ENCODE measurements at places on chromosomes 4 and X.

- peaks cover 77% of the 10 kb centered on the region for H3K36me3 ChIP-seq
- DNase-seq: peak; percentile 47
- H3K27me3 ChIP-seq: no peaks in the 10 kb centered on the region
- H3K4me3 ChIP-seq: no peak overlapping the region
Measured at GRCh38 chrX:119784747-119785446, 6.5 kb downstream of the RPL39 start.

DNA sequence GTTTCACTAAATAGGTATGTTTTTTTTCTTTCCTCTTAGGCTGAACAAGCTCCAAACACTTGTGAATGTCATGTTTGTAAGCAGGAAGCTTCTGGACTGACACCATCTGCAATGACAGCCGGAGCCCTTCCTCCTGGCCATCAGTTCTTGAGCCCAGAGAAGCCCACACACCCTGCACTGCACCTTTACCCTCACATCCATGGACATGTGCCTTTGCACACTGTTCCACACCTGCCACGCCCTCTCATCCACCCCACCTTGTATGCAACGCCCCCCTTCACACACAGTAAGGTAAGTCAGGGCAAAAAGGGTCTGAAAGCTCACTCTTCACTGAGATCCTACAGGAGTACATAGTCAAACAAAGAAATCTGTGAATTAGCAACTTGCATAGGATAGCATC is 84.1 kb downstream of the TNIP2 start:
- H3K36me3 ChIP-seq: peaks cover 83% of the 10 kb centered on the region
- DNase-seq: no peak

- no peak for DNase-seq
- no peaks in the 10 kb centered on the region for H3K27me3 ChIP-seq
- no peaks in the 10 kb centered on the region for H3K36me3 ChIP-seq
- H3K4me3 ChIP-seq: no peak overlapping the region
Measured at GRCh38 chr4:73919691-73920090, 50.5 kb downstream of the CXCL1 start.

DNA sequence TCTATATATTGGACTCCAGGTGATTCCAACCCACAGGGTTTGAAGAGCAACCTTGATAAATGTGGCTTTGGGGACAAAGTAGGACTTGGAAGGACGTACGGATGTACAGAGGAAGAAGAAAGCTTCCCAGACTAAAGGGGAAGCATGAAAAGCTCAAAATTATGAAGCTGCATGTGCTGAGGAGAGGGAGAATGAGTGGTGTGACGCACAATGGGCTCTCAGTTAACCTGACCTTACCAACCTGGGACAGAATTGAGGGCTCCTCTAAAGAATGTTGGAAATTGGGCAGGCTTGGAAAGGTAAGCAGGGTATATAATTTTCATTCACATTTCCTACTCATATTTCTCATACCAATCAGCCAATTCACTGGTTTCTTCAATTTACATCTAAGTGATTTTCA is 10.5 kb upstream of the TIGD2 start:
- no peak for DNase-seq
- H3K36me3 ChIP-seq: no peaks in the 10 kb centered on the region
- H3K4me3 ChIP-seq: no peak overlapping the region
- H3K4me1 ChIP-seq: no peaks in the 10 kb centered on the region
- no peak overlapping the region for H3K27ac ChIP-seq
- H3K27me3 ChIP-seq: no peaks in the 10 kb centered on the region

DNA sequence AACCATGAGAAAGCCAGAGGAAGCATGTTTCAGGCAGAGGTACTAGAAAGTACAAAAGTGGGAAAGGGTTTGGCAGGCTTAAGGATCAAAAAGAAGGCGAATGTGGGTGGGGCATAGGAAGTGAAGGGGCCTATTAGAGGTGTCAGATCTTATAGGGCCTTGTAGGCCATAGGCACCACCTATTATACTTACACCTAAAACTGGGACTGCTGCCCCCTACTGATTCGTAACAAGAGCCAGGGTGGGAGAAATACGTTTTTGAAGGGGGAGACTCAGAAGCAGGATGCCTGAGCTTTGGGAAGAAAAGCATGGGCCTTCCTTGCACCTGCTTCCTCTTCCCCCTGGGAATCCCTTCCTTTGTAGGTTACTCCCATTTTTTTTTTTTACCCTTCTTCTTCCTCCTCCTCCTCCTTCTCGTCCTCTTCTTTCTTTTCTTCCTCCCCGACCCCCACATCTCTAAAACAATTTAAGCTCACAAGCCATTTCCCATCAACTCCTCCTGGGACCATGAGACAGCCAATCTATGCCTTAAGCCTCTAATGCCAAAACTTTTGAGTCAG is 40.7 kb upstream of the GPC3 start:
- H3K4me1 ChIP-seq: no peaks in the 10 kb centered on the region
- no peak overlapping the region for H3K27ac ChIP-seq
- no peaks in the 10 kb centered on the region for H3K36me3 ChIP-seq
- H3K4me3 ChIP-seq: no peak overlapping the region
- DNase-seq: no peak

GRCh38 chr4:3706111-3706511 is 60.1 kb upstream of the ADRA2C start:
- H3K27ac ChIP-seq: no peak overlapping the region
- peaks cover 48% of the 10 kb centered on the region for H3K27me3 ChIP-seq

DNA sequence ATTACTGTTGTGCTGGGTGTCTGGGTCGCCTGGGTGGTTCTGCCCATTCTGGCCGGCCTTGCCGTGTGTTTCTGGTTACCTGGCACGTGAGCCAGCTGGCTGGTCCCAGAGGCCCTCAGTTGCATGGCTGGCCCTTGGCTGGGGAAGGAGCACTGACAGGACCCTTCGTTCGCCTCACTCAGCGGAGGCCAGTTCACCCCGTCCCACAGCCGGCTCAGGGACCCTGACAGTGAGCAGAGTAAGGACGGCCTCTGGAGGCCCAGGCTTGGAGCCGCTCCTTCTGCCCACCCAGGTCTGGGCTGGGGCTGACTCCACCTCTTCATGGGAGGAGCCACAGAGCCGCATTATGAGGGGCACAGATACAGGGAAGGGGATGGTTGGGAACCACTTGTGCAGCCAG is 20.3 kb upstream of the HGFAC start:
- H3K27ac ChIP-seq: no peak overlapping the region
- no peaks in the 10 kb centered on the region for H3K27me3 ChIP-seq
- H3K4me3 ChIP-seq: no peak overlapping the region
- peaks cover 67% of the 10 kb centered on the region for H3K36me3 ChIP-seq
- no peaks in the 10 kb centered on the region for H3K4me1 ChIP-seq

GRCh38 chrX:49230500-49231232 is 2.5 kb downstream of the CACNA1F start:
- DNase-seq: no peak
- H3K4me3 ChIP-seq: no peak overlapping the region

GRCh38 chr4:23539969-23540569 is 349.8 kb downstream of the PPARGC1A start:
- H3K4me1 ChIP-seq: no peaks in the 10 kb centered on the region
- no peaks in the 10 kb centered on the region for H3K27me3 ChIP-seq
- no peak overlapping the region for H3K27ac ChIP-seq
- no peaks in the 10 kb centered on the region for H3K36me3 ChIP-seq
- no peak overlapping the region for H3K4me3 ChIP-seq
- DNase-seq: no peak

DNA sequence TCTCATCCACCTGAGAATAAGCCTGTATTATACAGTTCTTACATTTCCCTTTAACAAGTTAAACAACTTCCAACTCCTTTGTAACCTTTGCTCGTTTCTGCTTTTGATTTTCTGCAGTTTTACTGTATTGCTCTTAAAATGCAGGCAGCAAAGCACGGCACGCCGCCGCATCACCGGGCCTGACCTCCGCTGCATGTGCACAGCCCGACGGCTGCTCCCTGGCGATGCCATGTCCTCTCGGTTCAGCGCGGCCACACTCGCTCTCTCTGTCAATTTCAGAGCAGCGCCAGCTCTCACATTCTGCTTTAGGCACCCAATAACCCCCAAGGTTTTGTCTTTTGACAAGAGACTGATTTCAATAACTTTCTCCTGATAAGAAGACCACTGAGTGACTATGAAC is 60.3 kb downstream of the DCTD start:
- H3K4me3 ChIP-seq: no peak overlapping the region
- no peaks in the 10 kb centered on the region for H3K36me3 ChIP-seq
- no peaks in the 10 kb centered on the region for H3K27me3 ChIP-seq
- no peak for DNase-seq
- H3K4me1 ChIP-seq: no peaks in the 10 kb centered on the region

DNA sequence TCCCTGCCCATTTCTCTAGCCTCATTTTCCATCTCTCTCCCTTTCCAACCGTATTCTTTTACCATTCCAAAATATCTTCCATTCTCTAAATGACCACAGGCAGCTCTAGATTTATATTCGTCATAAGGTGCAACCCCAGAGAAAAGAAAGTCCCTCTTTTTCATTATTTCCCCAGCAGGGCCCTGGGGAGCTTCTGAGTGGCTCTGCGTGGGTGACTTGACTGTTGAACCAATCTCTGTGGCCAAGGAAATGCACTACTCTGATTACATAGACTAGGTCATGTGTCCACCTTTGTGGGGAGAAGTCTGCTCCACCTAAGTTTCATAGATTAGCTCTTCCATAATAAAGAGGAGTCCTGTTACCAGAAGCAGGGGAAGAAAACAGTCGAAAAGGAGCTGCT is 51.4 kb downstream of the ATOH1 start:
- no peaks in the 10 kb centered on the region for H3K27me3 ChIP-seq
- H3K36me3 ChIP-seq: no peaks in the 10 kb centered on the region
- H3K27ac ChIP-seq: no peak overlapping the region
- no peak for DNase-seq
- H3K4me1 ChIP-seq: no peaks in the 10 kb centered on the region
- no peak overlapping the region for H3K4me3 ChIP-seq

DNA sequence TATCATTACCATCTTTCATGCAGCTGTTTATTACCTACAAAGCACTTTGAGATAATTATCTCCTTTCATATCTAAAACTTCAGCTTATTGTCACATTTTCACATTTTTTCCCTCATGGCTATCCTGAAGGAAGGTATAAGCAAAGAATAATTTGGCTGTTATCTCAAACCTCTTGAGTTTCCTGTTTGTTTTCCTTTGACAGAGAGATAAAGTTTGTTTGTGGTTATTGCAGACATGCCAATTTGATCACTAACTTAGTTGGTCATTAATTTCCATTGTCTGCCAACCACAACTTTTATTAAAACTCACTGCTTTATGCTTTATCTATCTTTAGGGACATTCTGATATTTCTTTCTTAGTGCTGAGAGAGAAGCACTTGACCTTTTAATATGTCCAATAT is 89.8 kb upstream of the SPANXB1 start:
- no peak overlapping the region for H3K27ac ChIP-seq
- peaks cover under 1% of the 10 kb centered on the region for H3K4me1 ChIP-seq
- no peak overlapping the region for H3K4me3 ChIP-seq
- no peaks in the 10 kb centered on the region for H3K27me3 ChIP-seq

All from MCF 10A (cell line).